ENCODE measurements at places on chromosomes 2 and 18.

DNA sequence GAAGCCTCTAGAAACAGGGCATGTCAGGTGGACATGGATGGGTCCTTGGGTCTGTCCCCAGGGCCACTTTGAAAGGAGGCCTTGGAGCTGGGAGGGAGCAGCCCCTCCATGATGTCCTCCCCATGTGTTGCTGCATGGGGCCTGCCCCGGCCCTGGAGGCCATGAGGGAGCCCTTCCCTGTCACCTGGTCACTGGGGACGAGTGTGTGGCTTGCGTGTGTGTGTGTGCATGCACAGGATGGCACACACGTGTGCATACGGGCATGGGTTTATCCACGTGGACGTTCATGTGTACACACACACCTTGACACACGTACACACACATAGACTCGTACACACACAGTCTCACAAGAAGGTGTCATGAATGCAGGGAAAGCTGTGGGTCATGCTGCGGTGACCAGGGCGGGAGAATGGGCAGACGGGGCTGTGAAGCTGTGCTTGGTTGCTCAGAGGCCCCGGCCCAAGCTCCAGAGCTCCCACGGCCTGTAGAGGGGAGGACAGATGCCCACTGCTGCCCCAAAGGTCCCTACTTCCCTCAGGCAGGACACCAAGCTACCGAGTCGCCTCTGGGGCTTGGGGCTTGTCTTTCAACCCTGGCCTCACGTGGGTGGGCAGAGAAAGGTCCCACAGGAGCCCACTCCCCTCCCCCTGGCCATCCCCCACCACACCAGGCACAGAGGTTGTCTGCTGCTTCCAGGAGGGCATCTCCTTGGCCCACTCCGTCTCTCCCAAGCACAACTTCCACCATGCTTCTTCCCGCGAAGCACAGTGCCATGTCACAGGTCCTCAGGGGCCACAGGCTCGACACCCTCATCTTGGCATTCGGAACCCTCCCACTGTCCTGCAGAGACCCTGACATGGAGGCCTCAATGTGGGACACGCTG, 42.3 kb upstream of the GPC1 start:
- DNase-seq: no peak

GRCh38 chr18:33802955-33803354, 224.9 kb downstream of the ASXL3 start:
- no peak for DNase-seq

DNA sequence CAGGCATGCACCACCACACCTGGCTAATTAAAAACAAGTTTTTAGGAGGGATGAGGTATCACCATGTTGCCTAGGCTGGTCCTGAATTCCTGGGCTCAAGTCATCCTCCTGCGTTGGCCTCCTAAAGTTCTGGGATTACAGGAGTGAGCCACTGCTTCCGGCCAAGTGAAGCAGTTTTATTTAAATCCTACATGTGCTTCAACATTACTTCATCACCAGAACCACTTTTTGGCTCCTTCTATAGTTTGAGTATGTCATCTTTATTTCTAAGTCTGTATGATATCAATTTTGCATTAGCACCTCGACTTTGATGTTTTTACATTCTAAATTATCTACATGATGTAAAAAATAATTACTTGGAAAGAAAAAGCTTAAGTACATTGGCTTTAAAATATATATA, 144.3 kb downstream of the FMNL2 start:
- no peak for DNase-seq

- no peak for DNase-seq
Measured at GRCh38 chr2:120528051-120528692, 182.2 kb downstream of the INHBB start.

DNA sequence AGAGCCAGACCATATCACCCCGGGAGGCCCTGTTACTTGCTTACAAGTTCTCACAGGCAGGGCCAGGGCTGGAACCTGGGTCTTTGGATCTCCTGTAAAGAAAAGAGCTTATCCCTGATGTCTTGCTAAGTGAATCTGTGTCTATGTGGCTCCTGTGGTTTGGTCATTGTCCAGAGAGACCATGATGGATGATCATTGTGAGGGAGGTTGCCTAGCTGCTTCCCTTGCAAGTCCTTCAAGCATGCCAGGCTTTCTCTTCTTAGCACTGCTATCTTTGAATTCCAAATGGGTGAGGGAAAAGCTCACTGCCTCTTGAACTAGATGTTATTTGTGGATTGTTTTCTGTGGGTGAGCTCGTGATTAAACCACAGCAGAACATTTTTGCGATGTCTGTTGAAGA, 151.6 kb downstream of the FSHR start:
- no peak for DNase-seq

- peak; percentile 65 for DNase-seq
Measured at GRCh38 chr2:41963661-41964525, 83.9 kb upstream of the PKDCC start.

GRCh38 chr2:34738691-34739090, 1139.6 kb upstream of the FAM98A start:
- DNase-seq: no peak

DNA sequence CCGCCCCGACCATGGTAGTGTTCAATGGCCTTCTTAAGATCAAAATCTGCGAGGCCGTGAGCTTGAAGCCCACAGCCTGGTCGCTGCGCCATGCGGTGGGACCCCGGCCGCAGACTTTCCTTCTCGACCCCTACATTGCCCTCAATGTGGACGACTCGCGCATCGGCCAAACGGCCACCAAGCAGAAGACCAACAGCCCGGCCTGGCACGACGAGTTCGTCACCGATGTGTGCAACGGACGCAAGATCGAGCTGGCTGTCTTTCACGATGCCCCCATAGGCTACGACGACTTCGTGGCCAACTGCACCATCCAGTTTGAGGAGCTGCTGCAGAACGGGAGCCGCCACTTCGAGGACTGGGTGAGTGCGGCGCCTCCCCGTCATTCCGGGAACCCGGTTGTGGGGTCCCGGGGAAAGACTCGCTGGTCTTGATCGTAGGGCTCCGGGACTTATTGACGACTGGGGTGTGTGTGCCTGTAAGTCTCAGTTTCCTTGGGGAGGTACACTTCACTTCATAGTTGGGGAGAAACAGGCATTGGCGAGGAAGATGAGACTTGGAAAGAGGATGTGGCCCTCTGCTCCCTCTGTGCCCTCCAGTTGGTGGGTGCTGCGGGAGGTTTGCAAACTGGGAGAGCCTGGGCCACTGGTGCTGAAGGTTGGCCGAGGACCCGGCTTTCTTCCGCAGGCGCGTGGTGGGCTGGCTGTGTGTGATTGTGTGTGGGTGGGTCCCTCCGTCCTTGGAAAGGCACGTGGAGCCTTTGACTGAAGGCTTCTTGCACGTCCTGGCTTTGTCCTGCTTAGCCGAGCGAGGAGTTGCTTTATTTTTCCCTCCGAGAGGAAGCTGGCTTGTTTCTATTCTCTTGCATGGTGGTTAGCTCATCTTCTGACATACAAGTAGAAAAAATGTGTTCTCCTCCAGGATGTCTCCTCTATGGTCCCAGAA, 886 bp downstream of the PRKCE start:
- DNase-seq: peak; percentile 49

- DNase-seq: no peak
Measured at GRCh38 chr2:177131858-177132257, 80.7 kb upstream of the HNRNPA3 start.

GRCh38 chr2:64799592-64800252, 146.0 kb upstream of the SERTAD2 start:
- DNase-seq: no peak

DNA sequence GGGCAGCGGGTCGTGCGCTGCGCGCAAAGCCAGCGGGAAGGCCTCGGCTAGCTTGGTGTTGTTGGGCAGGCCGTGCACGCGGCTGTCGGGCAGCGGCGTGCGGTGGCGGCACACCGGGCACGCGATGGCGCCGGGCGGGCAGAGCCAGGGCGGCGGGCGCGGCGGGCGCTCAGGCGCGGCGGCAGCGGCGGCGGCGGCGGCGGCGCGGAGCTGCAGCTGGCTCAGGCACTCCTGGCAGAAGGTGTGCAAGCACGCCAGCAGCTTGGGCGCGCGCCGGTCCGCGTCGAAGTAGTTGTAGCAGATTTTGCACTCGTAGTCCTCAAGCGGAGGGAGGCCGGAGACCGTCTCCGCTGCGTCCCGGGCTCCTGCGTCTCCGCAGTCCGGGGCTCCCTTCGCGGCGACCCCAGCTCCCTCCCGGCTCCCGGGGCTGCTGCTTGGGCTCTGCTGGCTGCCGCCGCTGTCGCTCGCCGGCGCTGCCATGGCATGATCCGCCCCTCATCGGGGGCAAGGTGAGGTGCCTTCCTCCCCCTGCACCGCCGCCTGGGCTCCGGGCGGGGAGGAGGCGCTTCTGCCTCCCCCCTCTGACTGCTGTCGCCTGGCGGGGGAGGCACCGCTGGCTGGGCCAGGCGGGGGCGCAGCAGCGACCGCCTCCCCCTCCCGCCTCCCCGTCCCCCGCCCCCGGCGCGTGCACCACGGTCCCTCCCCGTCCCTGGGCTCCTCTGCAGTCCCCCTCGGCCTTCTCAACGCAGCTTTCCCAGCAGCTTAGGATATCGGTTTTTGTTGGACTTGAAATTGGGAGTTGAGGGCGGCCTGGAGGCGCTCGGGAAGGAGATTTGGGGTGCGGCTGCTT, 21.0 kb upstream of the PAX3 start:
- no peak for DNase-seq

- no peak for DNase-seq
Measured at GRCh38 chr2:210287301-210287700, 27.7 kb downstream of the MYL1 start.

GRCh38 chr2:24832931-24833701, 39.9 kb downstream of the CENPO start:
- no peak for DNase-seq

- no peak for DNase-seq
Measured at GRCh38 chr2:188047735-188048134, 243.9 kb upstream of the GULP1 start.

DNA sequence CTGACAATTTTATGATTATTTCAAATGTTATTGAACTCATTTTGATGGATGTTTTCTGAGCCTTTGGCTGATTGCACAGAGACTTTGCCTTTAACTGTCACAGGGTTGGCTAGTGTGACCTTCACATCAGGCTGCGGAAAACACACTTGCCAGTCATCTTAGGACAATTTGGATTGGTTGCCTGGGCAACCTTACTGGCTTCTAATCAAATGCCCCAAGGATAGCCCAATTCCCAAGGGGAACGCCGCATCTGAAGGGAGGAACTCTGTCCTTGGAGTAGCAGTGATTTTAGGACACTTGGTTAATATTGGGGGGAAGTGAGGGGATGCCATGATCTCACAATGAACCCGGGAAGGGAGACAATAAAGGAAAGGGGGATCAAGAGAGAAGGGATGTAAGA, 29.5 kb downstream of the OSBPL6 start:
- DNase-seq: no peak

DNA sequence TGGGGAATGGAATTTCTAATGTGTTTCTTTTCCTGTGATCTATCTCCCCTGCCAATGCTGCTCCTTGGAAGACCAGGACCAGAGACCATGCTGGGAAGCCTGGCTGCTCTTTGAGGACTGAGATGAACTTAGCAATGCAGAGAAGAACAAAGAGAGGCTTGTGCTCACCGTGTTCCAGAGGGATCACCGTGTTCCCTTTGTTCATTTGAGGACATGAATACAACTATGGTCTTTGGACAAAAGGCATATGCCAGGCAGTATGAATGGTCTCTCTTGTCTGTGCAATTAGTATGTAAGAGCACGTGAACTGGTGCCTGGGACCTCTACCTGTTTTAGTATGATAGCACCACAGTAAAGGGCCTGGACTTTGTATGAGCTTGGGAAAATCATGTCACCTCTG, 139.9 kb downstream of the TDRD15 start:
- no peak for DNase-seq

GRCh38 chr18:45930963-45931362, 36.2 kb downstream of the EPG5 start:
- no peak for DNase-seq

- DNase-seq: no peak
Measured at GRCh38 chr2:109662889-109663288, 48.7 kb downstream of the SOWAHC start.

DNA sequence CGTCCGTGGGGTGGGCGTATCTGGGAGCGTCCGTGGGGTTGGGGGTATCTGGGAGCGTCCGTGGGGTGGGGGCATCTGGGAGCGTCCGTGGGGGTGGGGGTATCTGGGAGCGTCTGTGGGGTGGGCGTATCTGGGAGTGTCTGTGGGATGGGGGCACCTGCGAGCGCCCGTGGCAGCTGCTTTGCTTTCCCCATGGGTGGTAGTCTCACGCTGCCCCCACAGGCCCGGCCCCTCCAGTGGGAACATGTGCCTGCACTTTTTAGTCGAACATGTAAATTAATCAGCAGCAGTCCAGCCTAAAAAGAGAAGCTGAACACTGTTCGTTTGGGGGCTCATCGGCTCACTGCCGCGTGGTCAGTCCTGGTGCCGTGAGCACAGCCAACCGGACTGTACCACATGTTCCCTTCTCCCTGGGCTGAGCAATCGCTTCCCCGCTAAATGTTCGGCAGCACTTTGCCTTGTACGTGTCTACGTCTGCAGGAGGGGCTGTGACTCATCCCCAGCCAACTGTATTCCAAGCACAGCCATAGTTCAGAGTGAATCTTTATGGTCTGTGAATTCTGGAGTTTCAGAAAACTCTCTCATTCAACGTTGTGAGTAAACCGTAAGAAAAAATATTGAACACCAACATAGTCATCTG, 271.5 kb downstream of the AGAP1 start:
- DNase-seq: no peak

DNA sequence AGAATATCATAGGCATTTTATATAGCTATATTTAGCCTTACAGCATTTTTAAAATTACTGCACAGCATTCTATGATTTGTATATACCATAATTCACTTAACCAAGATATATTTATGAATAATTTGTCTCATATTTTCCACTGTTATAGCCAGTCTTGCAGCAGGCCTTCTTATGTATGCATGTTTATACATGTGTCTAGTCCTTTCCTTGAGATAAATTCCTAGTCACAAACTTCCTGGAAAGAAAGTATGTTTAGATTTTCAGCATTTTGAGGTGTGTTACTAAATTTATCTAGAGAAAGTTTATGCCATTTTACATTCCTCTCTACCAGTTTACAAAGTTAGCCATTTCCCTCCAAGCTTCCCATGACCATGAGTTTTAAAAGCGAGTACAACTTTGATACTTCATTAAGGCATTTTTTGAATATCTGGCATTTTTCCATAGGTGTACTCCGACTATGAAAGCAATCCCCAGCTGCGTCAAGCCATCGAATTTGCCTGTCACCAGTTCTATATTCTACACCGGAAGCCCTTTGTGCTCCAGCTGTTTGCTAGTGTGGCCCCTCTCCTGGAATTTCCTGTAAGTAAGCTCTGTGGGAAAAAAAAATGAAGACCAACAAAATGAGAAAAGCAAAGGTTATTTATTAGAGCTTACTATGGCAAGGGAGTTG, 59.4 kb upstream of the RPE start:
- no peak for DNase-seq

DNA sequence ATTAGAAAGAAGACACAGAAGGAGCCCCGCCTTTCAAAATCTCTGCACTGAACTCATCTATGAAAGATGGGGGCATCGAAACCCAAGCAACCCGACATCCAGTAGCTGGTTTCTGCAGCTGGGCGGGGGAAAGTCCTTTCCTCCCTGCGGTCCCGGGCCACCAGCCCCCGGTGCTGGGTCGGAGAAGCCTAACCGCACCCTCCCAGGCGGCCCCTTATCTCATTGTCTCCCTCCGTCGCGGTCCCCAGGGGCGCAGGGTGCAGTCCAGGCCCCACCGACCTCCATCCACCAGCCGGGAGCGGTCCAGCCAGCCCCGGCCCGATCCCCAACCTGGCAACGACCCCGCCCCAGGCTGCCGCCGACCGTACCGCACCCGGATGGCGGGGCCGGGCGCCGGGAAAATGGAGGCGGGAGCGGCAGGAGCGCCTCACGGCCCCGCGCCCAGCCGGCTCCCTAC, 452 bp downstream of the RAPH1 start:
- DNase-seq: peak; percentile 50

- no peak for DNase-seq
Measured at GRCh38 chr2:225649274-225649673, 249.8 kb downstream of the NYAP2 start.

GRCh38 chr2:206443735-206444527, 599 bp downstream of the ADAM23 start:
- peak; percentile 18 for DNase-seq
